ENCODE measurements at places on chromosomes 6 and 20. TPM values are rescaled to one million over a fixed set of nuclear protein-coding genes. Genes with fewer than 3 reads are reported as not detected.

DNA sequence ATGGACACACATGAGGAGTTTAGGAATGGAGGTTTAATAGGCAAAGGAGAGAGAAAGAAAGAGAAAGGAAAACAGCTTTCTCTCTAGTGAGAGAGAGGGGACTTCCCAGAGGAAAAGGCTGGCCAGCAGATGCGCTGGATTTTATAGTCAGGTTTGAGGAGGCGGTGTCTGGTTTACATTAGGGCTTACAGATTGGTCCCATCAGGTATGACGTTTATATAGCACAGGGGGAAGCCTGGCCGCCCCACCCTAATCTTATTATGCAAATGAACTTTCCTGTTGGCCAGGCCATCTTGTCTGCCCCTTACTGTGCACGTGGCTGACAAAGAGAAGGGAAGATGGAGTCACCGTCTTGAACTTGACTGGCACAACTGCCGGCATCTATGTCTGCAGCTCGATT lies 86.6 kb upstream of the QKI start:
- H3K27me3 ChIP-seq, result 0 out of 3 replicates have a peak, but pooled peaks cover 10% of the 10 kb centered on the region
- peaks cover 14% of the 10 kb centered on the region for H3K4me1 ChIP-seq
- no peaks in the 10 kb centered on the region for H3K36me3 ChIP-seq
- H3K4me3 ChIP-seq, result no peak overlapping the region

- H3K4me3 ChIP-seq, result no peak overlapping the region
- no peak for DNase-seq
- no peak overlapping the region for H3K27ac ChIP-seq
- peaks cover 12% of the 10 kb centered on the region for H3K4me1 ChIP-seq
These were observed 9.3 kb downstream of the HNF4A start for GRCh38 chr20:44364780-44365179.

Gene AURKA
- 335 TPM for total RNA-seq

GRCh38 chr6:116665464-116665863 lies 3.1 kb downstream of the ZUP1 start:
- peaks cover 52% of the 10 kb centered on the region for H3K4me1 ChIP-seq
- no peak overlapping the region for H3K27ac ChIP-seq
- no peak for DNase-seq

GRCh38 chr6:119170447-119171087 lies 92.1 kb upstream of the FAM184A start:
- DNase-seq, result peak; percentile 97
- H3K27ac ChIP-seq, result peak overlapping the region; percentile 74
- H3K27me3 ChIP-seq, result no peaks in the 10 kb centered on the region
- H3K4me1 ChIP-seq, result peaks cover 70% of the 10 kb centered on the region
- no peaks in the 10 kb centered on the region for H3K36me3 ChIP-seq

Gene PPP1R16B
- total RNA-seq, result 0.02 TPM

DNA sequence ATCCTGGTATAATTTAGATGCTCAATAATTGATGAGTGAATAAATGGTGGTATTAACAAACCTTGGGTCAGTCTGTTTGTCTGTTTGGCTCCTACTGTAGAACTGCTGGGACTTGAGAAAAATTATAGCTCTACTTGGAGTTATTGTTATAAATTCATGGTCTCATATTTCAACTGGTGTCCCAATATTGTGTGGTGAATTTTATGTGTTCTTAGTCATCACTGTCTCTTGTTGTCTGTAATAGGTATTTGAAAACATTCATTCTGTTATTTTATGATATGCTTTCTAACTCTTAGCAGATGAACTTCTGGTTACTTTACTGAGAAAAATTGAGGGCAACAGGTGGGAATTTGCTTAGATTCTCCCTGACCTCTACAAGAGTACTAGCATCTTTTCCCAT lies 221.4 kb downstream of the CDKAL1 start:
- DNase-seq, result no peak
- no peaks in the 10 kb centered on the region for H3K4me1 ChIP-seq
- H3K4me3 ChIP-seq, result no peak overlapping the region
- no peaks in the 10 kb centered on the region for H3K36me3 ChIP-seq

Measured in HepG2 (cell line).